Transverse colon (tissue), 4 donors: ENCODE measurements at places on chromosomes 7 and 10.

DNA sequence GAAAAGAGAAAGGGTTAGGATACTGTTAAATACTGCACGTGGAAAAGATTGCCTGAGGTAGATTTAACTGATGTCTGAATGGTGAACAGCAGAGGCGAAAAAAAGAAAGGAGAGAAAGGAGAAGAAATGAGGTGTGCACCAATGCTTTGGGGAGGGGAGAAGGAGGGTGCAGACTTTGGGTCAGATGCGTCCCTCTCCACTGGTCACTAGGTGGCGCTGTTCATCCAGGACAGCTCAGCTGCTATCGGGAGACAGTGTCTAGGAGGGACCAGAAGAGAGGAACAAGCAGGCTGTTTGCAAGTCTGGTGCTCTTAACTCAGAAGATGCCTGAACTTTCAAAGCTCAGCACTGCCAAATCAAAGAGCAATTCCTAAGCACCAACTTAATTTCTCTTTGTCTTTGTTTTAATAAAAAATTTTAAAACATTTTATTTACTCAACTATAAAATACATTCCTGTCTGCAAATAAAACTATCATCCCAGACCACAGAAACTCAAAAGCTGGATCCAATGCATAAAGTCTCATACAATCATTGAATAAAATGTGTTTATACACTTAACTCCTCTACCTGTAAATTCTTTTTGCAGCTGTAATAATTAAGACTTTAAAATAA, 83.9 kb upstream of the PDLIM1 start:
- peak; percentile 82 for DNase-seq

GRCh38 chr10:130141460-130141859, 5.3 kb downstream of the GLRX3 start:
- no peak for DNase-seq

DNA sequence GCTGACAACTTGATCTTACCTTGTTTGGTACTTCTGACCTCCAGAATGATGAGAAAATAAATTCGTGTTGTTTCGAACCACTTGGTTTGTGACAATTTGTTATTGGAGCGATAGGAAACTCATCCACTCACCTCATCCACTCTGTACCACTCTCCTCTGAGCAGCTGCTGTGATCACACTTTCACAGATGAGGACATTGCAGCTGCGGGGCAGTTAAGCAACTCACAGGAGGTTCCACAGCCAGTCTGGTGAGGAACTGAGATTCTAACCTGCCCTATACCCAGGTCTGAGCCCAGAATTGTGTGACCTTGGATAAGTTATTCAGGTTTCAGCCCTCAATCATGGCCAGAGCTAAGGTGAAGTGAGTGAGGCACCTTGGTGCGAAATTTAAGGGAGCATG, 35.2 kb downstream of the BTBD16 start:
- no peak for DNase-seq

DNA sequence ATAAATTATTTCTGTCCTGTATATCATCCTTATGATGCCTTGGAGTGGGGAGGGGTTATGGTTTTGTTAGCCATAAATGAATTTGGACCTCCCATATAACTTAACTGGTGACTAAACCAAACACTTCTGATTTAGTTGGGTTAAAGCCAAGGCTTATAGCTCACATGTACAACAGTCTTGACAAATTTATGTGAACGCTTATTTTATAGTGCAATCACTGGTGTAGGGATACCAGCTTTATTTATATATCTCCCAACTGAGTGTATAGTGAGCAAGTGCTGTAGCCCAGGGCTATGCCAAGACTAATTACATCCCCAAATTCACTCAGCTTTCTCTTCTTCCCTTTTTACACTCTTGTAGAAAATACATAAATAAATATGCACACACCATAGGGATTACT, 956.2 kb downstream of the SORCS3 start:
- no peak for DNase-seq

DNA sequence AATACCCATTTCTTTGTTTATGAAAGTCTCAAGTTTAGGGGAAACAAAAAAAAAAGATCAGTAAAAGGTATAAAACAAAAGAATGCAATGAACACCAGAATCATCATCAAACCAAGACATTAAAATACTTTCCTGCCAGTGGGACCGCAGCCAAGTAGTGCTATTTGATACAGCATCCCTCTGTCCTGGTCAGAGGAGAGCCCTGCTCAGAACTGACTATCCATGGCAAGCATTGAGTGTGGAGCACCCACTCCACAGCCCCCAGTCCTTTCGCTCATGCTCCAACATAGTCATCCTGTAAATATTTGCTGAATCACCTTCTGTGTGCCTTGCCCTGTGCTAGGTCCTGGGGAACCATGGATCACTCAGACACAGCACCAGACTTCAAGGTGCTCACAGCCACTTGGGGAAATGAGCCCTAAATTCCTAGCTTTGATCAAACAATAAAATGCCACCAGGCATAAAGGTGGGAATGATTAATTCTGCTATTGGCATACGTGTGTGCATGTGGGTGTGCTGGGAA, 213.6 kb upstream of the TBX20 start:
- no peak for DNase-seq
